ENCODE measurements at places on chromosomes 2 and 18.

DNA sequence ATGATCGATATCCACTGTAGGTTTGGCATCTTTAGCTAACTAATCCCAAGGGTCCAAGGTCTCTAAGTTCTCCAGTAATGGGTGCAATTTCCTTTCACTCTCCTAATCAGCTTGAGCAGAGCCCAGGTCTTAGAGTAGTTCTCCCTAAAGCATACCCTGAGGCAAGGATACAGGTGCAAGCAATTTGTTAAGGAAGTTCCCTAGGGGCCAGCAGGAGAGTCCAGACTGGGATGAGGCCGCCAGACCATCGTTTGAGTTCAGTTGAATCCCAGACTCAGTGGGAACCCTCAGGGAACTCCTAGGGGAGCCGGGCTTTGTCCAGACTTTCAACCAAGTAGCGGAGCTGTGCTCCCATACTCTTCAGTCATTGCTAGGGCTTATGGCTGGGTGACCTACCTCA lies 835.4 kb upstream of the CDH2 start:
- no peak for DNase-seq

- DNase-seq = no peak
Observed at GRCh38 chr2:26080356-26080755, 46.5 kb downstream of the RAB10 start.

DNA sequence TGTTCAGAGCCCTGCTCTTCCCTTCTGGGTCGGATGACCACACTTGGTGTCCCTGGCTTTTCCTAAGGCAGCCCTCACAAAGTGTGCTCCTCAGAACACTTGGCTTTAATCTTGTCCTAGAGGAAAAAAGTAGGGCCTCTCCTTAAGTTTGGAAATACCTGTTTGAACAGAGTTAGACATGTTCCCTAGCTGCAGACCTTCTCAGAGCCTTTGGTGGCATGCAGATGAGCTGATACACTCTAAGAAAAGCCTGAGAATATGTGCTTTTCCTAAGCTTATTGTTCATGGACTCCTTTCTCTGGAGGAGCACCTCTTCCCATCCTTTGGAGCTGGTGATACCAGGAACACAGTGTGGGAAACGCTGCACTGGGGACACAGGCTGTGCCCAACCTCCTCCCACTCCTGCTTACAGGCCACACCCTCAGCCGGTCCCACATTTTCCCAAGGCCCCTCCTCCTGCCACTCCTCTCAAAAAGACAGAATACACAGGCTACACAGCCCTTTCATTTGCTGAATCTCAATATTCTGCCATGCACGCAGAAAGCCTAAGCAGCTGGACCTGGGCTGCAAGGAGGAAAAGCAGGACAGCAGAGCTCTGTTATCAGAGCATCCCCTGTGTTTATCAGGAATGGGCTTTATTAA lies 443.6 kb downstream of the NBAS start:
- DNase-seq = no peak

DNA sequence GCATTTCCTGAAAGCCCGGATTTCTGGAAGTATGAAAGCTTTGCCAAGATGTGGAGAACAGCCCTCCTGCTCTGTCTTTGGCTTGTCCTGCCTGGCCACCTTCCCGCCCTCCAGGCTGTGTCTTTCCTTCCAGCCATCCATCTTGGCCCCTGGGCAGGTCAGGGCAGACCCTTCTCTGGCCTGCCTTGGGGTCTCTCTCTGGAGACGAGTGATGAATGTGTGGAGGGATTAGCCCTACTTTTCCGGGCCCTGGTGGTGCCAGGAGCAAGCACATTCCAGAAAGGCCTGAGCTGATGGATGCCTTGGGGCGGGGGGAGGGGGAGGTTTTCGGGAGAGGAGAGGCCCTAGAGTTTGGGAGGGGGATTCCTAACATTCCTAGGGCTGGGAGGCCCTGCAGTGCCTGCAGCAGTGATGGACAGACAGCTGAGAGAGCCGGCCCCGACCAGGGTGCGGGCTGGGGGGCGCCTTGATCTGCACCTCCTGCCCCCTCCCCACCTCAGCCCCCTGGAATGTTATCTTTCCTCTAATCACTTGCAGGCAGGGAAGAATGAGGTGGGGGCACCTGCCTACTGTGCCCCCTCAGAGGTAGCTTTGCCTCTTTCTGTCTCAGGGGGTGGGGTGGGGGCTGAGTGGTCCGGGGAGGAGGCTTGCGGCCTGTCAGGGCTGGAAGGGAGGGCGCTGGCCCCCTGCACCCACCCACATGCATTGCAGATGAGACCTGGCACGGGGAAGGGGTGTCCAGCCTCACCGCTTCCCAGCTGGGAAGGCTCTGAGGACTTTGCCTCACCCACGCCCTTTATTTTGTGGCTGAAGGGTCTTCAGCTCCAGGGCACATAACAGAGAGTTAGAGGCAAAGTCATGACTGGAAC lies 156.2 kb downstream of the DDX1 start:
- DNase-seq = no peak

Measured in Kasumi-1 (cell line).